ENCODE measurements at places on chromosomes 2 and 18. TPM values are rescaled to one million over a fixed set of nuclear protein-coding genes. Genes with fewer than 3 reads are reported as not detected.

- DNase-seq: no peak
These were observed 39.6 kb downstream of the ZEB2 start for GRCh38 chr2:144480285-144480684.

DNA sequence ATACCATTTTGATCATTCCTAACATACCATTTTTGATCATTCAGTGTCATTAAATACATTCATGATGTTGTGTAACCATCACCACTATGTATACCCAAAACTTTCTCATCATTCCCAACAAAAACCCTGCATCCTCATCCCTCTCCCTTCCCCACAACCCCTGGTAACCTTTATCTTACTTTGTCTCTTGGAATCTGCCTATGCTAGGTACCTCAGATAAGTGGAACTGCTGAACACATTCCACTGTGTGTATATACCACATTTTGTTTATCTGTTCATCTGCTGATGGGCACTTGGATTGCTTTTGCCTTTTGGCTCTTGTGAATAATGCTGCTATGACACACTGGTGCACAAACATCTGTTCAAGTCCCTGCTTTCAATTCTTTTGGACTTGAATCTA is 83.8 kb upstream of the TFCP2L1 start:
- DNase-seq: no peak

DNA sequence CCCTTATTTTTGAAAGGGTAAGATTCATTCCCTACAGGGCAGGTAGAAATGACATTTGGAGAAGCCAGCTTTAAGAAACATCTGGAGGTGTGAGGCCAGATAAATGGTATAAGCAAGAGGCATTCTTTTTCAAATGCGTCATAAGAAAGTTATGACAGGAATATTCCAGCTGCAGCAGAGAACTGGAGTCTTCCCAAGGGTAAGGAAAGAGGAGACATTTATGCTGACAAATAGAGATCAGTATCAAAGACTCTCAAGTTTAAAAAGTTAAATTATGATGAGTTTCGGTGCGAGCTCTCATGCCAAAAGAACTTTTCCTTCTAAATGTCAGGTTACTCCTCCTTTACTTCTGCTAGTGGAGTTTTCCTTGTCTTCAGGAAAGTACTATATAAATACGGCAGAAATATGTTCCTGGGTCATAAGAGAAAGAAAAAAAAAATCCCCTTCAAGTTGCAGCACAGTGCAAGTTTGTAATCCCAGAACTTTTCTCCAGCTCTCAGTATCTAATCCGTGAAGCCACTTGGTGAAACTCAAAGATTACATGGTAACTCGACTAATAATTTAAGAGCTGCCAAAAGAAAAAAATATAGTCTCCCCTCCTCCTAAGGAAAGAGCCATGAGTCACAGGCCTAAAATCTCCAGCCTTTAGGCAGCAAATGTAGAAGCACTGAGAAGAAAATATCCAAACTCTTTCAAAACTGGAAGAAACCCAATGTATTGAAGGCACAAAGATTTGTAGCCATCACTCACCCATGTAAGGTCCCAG is 428.1 kb downstream of the MEIS1 start:
- no peak for DNase-seq

DNA sequence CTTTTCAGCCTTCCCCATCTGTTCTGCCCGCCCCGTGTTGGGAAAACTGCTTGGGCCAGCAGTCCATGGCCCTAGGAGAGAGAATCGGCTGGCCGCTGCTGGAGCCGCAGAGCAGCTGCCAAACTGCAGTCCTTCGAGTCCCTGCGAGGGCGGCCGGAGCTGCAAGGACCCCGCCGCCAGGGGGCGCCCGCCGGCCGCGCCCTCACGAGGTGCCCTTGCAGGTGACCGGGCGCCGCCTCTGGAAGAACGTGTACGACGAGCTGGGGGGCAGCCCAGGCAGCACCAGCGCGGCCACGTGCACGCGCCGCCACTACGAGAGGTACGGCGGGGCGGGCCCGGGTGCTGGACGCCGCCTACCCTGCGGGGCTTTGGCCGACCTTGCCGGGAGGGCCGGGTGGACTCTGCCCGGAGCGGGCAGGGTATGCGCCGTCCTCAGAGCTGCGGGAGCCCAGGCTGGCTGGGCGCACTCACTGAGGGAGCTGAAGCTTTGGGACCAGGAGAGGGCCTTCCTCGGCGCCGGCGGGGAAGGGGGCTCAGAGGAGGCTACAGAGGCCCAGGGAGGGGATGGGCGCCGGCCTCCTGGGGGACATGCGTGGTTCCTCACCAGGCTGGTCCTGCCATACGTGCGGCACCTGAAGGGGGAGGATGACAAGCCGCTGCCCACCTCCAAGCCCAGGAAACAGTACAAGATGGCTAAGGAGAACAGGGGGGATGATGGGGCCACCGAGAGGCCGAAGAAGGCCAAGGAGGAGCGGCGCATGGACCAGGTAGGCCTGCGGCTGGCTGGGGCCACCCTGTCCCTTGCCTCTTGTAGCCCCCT is 13.6 kb downstream of the ARID5A start:
- no peak for DNase-seq

GRCh38 chr2:4553241-4553640 is 849.9 kb downstream of the DCDC2C start:
- no peak for DNase-seq

GRCh38 chr18:21826641-21827302 is 86.2 kb downstream of the MIB1 start:
- no peak for DNase-seq

DNA sequence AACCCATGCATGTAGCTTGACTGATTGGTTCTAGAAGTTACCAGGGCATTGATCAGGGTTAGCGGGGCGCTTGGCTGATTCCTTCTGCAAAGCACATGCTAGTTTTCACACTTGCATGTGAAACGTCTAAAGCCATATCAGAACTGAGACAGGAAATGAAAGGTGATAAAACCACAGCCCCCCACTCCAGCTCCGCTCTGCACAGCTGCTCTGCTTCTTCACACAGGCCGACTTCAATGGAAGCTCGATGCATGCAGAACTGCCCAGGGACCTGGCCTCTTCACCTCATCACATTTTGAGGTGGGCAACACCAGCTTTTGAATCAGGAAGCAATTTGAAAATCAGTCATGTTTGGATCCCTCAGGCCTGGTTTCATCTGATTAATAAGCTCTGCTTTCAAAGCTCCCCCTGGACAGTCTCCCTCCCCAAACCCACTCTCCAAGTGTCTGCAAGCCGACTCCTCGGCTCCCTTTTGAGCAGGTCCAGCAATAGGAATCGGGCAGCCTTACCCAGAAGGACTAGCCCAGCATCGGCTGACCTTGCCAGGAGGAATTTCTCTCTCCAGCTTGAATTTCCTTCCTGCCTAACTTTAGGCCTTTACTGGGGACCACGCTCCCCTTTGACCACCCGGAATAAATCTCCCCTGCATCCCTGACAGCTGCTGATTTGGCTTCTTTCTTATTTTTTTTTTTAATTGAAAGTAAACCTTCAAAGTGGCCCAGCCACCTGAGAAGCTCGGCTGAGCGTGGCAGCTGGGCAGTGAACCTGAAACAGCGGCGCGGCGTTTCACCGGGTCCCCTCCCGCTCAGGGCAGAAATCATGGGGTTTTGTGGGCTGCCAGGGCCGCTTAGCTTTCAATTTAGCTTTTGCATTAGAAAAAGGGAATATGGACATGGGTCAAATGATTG is 31.7 kb downstream of the HRH4 start:
- no peak for DNase-seq

The MGAT4A gene
- total RNA-seq: 20.0 TPM

The B3GNT7 gene
- total RNA-seq: 7.7 TPM
